T-helper 1 cell (primary cell): ENCODE measurements at places on chromosomes 3 and 15.

DNA sequence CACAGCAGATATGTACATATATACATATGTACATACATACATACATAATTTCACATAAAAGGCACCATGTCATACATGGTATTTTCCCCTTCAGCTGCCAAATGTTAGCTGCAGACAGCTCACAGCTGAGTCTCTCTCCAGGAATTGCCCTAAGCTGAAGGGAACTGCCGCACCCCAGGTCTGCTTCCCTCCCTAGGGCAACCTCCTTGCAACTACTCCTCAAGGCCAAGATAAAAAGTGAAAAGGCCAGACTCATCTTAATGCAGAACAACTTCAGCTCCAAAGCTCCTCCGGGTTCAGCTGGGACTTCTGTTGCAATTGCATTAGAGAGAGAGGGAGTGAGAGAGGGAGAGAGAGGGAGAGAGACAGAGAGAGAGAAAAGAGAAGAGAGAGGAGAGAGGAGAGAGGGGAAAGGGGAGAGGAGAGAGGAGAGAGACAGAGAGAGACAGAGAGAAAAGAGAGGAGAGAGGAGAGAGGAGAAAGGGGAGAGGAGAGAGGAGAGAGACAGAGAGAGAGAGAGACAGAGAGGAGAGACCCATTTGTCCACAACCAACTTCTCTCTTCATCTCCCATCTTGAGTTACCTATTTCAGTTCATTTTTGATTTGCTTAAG, 143.4 kb upstream of the HES1 start:
- no peak for DNase-seq

GRCh38 chr3:55877703-55878102, 390.6 kb upstream of the WNT5A start:
- no peak for DNase-seq

DNA sequence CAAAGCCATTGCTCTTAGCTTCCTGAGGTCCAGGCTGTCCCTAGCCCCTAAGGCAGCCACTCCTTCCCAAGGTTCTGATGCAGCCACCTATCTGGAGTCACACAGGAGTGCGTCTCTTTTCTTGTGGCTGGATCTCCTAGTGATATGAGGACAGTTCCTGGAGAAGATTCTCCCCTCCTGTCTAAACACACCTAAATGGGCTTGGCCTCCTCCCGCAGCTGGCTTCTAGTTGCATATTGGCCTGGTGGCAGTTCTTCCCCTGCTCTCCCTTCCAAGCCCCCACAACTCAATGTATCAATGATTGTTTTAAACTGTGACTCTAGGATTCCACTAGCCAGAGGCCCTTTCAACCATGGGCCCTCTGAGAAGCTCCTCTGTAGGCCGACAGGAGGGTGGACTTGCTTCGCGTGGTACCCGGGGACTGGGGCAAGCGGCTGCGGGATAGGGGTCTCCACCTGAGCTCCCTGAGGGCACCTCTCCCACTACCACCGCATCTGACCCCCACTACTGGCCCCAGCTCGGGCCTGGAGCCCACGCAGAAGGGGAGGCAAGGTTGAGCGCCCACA, 1.4 kb downstream of the ITGA11 start:
- no peak for DNase-seq

DNA sequence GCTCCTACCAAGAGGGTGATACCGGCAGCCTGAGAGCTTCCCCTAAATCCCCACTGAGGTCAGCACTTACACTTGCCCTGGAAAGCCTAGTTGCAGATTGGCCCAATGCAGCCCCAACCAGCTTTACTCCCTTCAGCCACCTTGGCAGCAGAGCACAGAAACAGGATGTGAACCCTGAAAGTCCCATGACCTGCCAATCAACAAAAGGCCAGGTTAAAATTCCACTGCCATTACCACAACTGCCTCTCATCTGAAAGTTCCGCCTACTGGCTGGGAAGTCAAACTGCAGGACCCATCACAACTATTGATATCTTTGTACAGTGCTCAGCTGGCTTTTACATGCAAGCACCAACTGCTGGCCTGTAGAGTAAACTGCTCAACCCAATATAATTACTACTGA, 156.2 kb downstream of the ZMAT3 start:
- DNase-seq, result no peak

GRCh38 chr15:65641768-65642475, 20.2 kb downstream of the SLC24A1 start:
- no peak for DNase-seq

- DNase-seq, result no peak
These were observed 21.5 kb upstream of the CPNE9 start for GRCh38 chr3:9682096-9682495.

GRCh38 chr3:60919296-60919695, 332.0 kb downstream of the FHIT start:
- DNase-seq, result no peak

DNA sequence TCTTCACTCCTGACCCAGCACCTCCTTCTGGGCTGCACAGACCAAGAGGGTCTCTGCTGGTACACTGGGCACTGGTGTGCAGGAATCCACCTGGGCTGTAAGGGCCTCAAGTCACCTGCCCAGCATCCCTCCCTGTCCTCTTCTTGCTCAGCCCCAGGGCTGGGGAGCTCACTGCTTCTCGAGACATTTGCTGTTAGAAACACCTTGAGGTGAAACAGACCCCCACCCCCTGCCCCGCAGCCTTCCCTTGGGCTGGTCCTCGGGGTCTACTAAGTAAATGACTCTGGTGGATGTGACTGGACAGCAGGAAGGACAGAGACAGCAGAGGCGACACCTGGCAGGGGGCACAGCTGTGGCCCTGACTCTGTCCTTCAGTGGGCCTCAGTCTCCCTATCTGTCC, 29.1 kb downstream of the LOXL1 start:
- no peak for DNase-seq

GRCh38 chr3:126133606-126134005, 46.8 kb downstream of the ALDH1L1 start:
- DNase-seq, result no peak

DNA sequence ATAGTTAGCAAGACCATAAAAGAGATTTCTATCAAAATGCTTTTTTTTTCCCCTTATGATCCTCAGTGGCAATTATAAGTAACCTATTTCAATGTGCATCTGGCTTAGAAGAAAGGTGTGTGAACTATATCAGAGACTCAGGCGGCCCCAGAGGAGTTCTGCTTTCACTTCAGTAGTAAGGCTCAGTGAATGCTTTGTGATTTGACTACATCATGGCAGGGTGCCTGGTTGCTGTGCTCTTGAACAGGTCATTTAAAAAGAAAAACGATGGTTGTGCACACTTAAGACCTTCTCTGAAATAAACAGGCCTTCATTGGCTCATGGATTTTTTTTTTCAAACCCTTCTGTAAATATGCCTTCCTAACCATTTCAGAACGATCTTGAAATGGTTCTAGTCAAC, 400.4 kb upstream of the RARB start:
- DNase-seq, result no peak

- no peak for DNase-seq
These were observed 19.9 kb downstream of the ZNF710 start for GRCh38 chr15:90020936-90021507.

DNA sequence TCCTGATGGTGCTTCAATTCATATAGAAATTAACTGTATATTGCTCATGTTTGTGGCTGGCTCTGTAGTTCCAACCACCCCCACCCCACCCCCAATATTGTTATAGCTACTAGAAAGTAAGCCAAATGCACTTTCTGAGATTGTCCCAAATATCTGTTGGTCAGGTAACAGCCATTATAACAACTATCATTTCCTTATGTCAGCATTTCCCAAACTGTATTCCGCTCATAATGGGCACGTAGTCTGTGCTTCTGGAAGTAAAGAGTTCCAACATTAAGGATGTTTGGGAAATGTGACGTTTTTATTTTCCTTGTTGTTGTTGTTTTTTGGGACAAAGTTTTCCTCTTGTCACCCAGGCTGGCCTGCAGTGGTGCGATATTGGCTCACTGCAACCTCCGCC, 12.2 kb upstream of the TBL1XR1 start:
- DNase-seq, result no peak

GRCh38 chr3:61448378-61448777, 113.0 kb upstream of the PTPRG start:
- DNase-seq, result no peak

DNA sequence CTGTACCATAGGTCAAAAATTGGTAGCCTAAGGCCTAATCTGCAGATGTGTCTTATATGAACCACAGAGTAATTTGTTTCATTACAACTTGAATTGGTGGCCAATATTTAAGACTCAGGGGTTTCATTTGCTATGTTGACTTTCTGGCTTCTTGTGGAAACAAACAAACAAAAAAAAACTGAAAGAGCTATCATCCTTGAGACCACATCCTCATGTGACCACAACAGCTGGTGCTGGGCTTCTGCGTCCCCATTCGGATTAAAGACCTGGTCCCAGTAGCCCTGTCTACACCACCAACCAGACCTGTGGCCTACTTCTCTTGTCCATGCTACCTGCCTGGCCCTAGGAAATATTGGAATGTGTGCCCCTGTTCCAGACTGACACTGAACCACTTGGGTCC, 61.7 kb downstream of the STRIT1 start:
- DNase-seq, result no peak

DNA sequence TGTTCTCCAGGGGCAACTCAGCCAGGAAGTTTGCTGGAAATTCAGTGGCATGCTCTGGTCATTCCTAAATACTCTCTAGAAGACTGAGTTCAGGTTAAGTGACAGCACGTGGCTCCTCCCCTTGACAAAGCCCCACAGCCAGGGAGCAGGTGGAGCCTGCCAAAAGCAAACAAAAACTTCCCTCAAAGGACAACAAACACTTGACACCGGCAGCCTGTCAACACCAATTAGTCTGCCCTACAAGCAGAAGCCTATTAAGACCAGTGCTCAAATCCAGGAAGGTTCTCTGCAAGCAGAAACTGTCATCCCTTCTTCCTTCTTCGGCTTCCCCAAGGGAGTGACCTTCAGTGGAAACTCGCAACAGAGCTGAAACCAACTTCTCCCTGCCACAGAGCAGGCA, 5.0 kb downstream of the MEX3B start:
- DNase-seq, result no peak
